Activated CD4-positive, alpha-beta T cell treated with anti-CD3 and anti-CD28 coated beads, Interleukin-2, amount 50 U/mL, for 48 hours (primary cell): ENCODE measurements at places on chromosomes 16 and 17.

- no peak for DNase-seq
These were observed 740 bp downstream of the NFATC2IP start for GRCh38 chr16:28951410-28951943.

DNA sequence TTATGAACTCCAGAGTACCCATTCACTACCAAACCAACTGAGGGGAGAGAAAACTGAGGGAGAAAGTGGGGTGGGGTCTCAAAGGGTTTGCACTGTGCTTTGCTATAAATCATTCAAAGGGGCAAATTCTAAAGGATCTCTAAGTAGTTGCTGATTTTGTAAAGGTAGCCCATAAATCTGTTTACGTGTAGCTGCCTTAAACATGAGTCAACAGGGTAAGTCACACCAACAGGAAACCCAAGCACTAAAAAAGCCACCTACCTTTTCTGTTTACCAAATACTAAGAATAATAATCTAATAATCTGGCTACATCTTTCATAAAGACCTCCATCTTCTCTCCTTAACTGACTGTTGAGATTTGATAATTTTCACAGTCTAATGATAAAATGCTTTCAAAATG is 8.4 kb upstream of the HSBP1 start:
- DNase-seq, result no peak

DNA sequence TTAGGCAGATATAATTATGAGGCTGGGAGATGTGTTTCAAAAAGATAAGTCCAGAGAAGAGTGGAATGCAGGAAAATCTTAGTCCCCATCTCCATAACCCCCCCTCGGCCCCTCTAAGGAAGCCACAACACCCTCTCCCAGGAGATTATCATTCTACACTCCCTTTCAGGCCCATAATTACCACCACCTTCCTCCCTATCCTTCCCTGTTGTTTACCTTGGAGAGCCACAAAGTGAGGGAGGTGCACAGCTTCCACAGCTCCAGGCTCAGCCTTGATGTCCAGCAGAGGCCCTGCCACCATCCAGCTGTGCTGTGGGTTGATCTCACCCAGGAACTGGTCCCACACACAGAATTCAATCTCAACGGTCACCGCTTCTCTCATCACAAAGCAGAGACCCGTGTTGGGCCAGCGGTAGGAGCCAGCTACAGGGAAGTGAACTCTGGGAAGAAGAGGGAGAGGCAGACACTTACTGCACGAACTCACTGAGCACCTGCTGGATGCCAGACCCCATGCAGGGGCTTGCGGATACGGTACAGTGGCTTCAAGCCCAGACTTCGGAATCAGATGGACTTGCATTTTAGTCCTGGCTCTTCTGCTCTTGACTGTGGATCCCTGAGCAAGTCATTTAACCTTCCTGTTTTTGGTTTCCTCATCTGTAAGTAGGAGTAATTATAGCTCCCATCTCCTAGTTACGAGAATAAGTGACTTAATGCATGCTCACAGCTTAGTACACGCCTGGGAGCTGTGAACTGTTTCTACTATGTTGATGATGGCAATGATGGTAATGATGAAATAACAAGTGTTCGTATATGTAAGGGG is 44.1 kb downstream of the MIS12 start:
- DNase-seq, result no peak

GRCh38 chr17:4759776-4760236 is 11.9 kb upstream of the TM4SF5 start:
- no peak for DNase-seq

DNA sequence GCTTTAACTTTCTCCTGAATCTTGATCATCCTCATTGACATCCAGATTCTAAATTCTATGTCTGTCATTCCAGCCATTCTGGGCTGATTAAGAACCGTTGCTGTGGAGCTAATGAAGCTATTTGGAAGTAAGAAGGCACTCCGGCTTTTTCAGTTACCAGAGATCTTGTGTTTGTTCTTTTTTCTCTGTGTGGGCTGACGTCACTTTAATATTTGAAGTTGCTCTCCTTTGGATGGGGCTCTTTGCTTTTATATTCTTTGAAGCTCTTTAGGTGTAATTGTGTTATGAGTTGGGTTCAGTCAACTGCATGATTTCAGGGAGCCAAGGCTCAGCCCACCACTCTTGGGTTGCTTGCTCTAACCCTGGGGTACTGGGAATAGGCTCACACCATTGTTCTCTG is 460.6 kb downstream of the CDH8 start:
- DNase-seq, result no peak

DNA sequence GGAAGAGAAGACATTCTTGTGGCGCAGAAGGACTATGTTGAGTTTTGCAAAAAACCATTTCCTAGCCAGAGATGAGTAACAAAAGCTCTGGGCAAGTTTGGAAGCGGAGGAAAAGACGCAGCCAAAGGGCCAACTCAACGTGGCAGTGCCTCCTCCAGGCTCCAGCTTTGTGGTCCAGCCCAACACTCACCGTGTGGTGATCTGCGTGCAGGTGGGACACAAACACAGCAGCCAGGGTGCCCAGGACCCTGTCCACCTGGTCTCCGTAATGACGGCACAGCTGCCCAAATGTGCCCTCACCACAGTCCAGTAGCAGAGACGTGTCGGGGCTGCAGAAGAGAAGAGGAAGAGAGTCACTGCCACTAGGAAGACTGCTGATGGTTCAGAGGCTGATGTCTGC is 21.5 kb downstream of the ELAC2 start:
- no peak for DNase-seq

- no peak for DNase-seq
These were observed 101.5 kb downstream of the SEC14L1 start for GRCh38 chr17:77242118-77242851.

DNA sequence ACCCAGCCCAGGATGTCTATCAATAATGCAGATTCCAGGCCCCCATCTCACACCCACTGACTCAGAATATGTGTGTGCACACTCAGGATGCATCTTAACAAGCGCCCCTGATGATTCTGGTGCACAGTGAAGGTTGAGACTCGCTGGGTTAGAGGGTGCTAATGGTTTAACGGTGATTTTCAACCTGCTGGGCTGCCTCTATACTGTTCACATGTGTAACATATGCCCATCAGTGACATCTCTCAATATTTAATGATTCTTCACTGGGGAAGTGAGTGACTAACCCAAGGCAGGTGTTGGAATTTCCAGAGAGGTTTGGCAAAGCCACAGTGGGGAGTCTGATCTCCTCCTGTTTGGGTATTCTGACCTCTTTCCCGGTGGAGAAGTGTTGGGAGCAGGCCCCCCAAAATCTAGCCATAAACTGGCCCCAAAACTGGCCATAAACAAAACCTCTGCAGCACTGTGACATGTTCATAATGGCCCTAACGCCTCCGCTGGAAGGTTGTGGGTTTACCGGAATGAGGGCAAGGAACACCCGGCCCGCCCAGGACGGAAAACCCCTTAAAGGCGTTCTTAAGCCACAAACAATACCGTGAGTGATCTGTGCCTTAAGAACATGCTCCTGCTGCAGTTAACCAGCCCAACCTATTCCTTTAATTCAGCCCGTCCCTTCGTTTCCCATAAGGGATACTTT is 4.1 kb upstream of the DOC2B start:
- peak; percentile 65 for DNase-seq

- no peak for DNase-seq
These were observed 26.5 kb upstream of the CRHR1 start for GRCh38 chr17:45757431-45758218.

GRCh38 chr17:77445760-77446532 is 305.2 kb downstream of the SEC14L1 start:
- DNase-seq, result peak; percentile 67

DNA sequence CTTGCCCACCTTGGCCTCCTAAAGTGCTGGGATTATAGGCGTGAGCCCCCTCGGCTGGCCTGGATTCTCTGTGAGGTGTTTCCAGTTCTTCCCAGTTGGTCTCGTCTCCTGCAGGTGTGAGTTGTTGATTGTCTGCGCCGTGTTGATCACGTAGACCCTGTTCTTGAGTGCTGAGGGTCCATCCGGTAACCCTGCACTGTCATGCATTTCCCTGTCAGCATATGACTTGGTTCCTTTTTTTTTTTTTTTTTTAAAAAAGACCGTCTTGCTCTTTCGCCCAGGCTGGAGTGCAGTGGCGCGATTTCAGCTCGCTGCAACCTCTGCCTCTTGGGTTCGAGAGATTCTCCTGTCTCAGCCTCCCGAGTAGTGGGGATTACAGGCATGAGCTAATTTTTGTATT is 17.3 kb downstream of the MGRN1 start:
- no peak for DNase-seq

- DNase-seq, result no peak
These were observed 11.0 kb downstream of the EFTUD2 start for GRCh38 chr17:44887971-44888954.
